ENCODE measurements at places on chromosomes 2 and 18. TPM values are rescaled to one million over a fixed set of nuclear protein-coding genes. Genes with fewer than 3 reads are reported as not detected.

DNA sequence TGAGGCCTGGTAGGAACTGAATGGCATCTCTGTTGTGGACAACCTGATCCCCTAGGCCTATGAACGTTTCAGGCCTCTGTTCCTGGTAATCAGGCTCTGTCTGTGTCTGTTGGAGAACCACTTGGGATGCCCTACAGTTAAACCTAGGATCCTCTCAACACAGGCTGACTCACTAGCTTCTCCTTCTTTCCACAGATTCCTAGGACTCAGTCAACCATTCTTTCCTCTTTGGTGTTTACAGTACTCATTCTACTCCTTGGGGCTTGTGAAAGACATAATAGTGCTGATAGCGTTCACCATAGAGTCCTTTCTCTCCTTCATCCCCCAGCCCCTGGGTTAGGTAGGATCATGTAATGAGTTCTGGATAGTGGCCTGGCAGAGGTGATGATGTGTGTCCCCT, 544.3 kb downstream of the METTL4 start:
- no peak overlapping the region for H3K27ac ChIP-seq
- no peak overlapping the region for H3K4me3 ChIP-seq
- H3K4me1 ChIP-seq, result no peaks in the 10 kb centered on the region
- DNase-seq, result no peak

DNA sequence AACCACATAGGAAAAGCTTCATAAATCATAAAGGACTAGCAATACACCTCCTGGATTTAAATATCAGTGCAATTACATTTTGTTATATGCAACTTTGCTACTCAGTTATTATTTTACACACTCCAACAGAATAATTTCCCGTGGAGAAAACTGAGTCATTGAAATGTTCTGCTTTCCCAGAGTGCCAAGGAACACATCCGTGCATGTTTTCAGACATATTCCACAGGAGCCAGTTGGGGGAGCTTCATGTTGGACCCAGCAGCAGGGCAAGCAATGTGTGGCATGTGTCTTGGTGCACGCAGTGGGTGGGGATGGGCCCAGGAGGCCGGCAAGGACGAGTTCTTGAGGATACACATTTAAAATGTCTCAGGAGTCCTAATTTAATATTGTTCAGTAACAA, 14.4 kb upstream of the SMIM21 start:
- no peaks in the 10 kb centered on the region for H3K4me1 ChIP-seq
- H3K27ac ChIP-seq, result no peak overlapping the region
- peaks cover 5% of the 10 kb centered on the region for H3K36me3 ChIP-seq
- no peaks in the 10 kb centered on the region for H3K27me3 ChIP-seq
- H3K4me3 ChIP-seq, result no peak overlapping the region

Gene CRIM1
- 187 TPM for total RNA-seq

Gene RIT2
- total RNA-seq, result not detected

Gene EFEMP1
- 273 TPM for total RNA-seq

Gene GBX2
- total RNA-seq, result not detected
